ENCODE measurements at places on chromosomes 2 and 18. TPM values are rescaled to one million over a fixed set of nuclear protein-coding genes. Genes with fewer than 3 reads are reported as not detected.

DNA sequence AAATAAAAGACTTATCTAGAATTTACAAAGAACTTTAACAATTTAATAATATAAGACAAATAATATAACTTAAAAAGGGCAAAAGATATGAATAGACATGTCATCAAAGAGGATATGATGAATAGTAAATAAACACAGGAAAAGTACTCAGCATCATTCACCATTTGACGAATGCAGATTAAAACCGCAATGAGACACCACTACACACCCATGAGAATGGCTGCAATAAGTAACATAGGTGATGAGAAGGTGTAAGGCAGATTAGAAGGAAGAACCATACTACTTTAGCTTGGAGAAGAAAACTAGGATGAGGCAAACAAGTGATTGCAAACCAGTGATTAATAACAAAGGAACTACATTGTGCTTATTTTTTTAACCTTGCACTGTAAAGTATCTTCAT lies 152.0 kb downstream of the CYRIA start:
- H3K27ac ChIP-seq, result no peak overlapping the region
- no peaks in the 10 kb centered on the region for H3K4me1 ChIP-seq

DNA sequence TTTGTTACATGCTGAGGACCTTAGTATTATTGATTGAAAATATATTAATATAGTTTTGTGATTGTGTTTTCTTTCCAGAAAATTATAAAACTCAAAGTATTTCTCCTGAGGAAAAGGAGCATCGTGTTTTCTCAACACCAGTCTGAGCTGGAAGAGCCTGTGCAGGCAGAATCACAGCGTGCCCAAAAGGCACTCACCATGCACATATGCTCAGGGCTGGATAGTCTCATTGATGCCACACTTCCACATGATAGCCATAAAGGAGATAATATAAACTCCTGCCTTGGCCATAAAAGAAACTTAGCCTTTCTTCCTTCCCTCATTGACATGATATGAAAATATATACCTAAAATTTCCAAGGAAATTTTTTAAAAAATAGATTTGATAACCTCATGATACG lies 4.0 kb downstream of the PDE1A start:
- no peak overlapping the region for H3K27ac ChIP-seq
- no peaks in the 10 kb centered on the region for H3K4me1 ChIP-seq
- no peak for DNase-seq

ANKAR gene
- total RNA-seq, result 12.5 TPM

DNA sequence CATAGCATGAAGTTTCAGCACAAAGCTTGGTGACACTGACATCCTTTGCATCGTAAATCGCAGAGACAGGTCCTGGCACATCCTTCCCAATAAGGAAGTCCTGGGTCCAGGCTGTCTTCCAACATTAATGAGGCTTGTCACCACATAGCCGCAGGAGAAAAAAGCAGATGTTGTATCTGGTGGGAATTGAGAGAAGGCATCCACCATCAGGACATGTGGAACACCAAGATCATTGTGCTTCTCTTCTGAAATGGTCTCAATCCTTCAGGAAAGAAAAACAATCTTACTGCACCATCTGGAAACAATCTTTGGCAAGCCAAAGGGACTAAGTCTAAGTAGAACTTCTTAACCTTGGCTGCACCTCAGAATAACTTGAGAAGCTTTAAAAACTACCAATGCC lies 119.0 kb upstream of the ARHGAP28 start:
- no peaks in the 10 kb centered on the region for H3K4me1 ChIP-seq
- no peak for DNase-seq
- H3K4me3 ChIP-seq, result no peak overlapping the region
- H3K36me3 ChIP-seq, result no peaks in the 10 kb centered on the region
- no peak overlapping the region for H3K27ac ChIP-seq

- H3K4me3 ChIP-seq, result no peak overlapping the region
- DNase-seq, result no peak
- H3K4me1 ChIP-seq, result no peaks in the 10 kb centered on the region
- no peak overlapping the region for H3K27ac ChIP-seq
These were observed 1.2 kb upstream of the ARHGAP28 start for GRCh38 chr18:6728331-6728730.

MITD1 gene
- total RNA-seq, result 60.4 TPM

TYMS gene
- 3.5 TPM for total RNA-seq

SERPINB10 gene
- not detected for total RNA-seq

GRCh38 chr2:101354420-101355311 lies 32.6 kb downstream of the CREG2 start:
- H3K27ac ChIP-seq, result no peak overlapping the region
- H3K36me3 ChIP-seq, result no peaks in the 10 kb centered on the region
- H3K4me3 ChIP-seq, result no peak overlapping the region
- H3K4me1 ChIP-seq, result no peaks in the 10 kb centered on the region

DNA sequence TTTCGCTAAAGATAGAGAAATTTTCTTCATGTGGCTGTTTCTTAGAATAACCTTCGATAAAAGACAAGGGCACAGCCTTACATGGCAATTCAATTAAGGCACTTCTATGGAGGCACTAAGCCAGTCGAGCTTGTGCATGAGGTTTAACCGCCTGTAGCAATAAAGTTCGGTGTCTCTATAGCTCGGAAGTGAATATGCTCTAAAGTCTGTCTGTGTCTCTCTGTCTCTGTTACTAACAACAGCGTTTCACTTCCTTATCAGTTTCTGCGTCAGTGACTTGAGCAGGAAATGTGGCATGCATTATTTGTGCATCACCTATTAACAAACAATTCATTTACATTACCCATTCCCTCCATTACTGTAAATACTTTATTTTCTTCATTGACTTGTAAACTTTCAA lies 365.1 kb upstream of the NETO1 start:
- no peaks in the 10 kb centered on the region for H3K27me3 ChIP-seq
- no peaks in the 10 kb centered on the region for H3K4me1 ChIP-seq
- H3K36me3 ChIP-seq, result no peaks in the 10 kb centered on the region

- no peak overlapping the region for H3K27ac ChIP-seq
- H3K4me3 ChIP-seq, result no peak overlapping the region
- no peaks in the 10 kb centered on the region for H3K27me3 ChIP-seq
- H3K36me3 ChIP-seq, result no peaks in the 10 kb centered on the region
- no peak for DNase-seq
- no peaks in the 10 kb centered on the region for H3K4me1 ChIP-seq
These were observed 63.4 kb downstream of the MREG start for GRCh38 chr2:215949991-215950404.

GRCh38 chr2:95319481-95320343 lies 22.6 kb downstream of the KCNIP3 start:
- no peak overlapping the region for H3K27ac ChIP-seq
- no peak for DNase-seq
- H3K27me3 ChIP-seq, result peaks cover 6% of the 10 kb centered on the region
- no peak overlapping the region for H3K4me3 ChIP-seq
- H3K36me3 ChIP-seq, result no peaks in the 10 kb centered on the region

DNA sequence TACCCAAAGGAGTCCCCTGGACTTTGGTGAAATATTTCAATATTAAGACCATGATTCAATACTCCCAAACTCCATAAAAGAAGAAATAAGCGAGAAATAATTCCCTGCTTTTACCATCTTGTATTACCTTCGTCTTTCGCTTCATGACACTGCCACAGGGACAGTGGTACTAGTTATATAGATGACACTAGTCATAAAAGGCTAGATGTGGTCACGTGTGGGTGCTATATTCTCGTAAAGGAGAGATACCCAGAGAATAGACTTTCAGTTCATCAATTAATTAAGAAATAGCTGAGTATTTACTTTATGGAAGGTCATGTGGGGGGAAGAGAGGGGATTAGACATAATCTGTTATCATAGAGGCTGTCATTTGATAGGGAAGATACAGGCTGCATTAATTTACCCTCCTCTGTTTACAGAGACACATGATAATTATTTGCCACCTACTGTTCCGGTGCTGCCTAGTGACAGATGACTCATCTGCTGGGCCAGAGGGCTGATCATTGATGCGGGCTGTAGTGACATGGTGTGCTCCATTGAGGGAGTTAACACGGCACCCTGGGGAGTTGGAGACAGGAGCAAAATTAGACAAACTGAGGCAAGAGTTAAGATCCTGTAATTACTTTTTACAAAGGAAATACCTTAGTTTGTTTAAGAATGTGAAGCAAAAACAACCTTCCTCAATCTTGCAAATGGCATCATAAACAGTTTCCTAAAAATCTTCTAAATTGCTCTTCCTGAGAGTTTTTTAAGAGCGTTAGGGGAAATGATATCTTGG lies 78.2 kb upstream of the ITGB6 start:
- H3K27ac ChIP-seq, result no peak overlapping the region
- peaks cover 10% of the 10 kb centered on the region for H3K36me3 ChIP-seq
- no peaks in the 10 kb centered on the region for H3K27me3 ChIP-seq
- DNase-seq, result no peak
- no peaks in the 10 kb centered on the region for H3K4me1 ChIP-seq
- no peak overlapping the region for H3K4me3 ChIP-seq

DNA sequence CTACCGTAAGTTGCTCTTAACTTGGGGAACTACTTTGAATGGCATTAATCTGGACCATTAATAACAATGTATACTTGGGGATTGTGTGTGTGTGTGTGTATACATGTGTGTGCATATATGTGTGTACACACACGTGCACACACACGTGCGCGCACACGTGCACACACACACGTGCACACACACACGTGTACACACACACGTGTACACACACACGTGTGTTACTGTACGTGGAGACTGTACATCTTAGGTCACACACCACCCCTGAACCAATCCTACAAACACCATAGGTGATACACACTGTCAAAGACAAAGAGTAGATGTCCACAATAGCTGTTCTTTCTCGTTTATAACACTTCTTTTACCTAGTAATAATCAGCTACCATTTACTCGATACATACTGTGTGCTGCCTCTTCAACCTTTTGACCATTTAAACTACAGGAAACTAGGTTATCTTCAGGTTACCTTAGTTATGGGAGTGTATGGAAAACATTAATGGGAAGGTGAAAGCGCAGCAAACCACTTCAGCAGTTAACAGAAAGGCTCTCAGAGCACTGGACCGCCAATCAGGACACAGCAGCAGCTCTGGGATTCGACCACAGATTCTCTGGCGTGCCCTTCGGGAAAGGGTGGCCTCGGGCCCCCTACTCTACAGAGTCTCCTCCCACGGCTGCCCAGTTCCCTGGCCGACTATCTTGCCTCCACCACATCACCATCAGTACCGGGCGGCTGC lies 894 bp upstream of the GCC2 start:
- no peaks in the 10 kb centered on the region for H3K27me3 ChIP-seq
- H3K36me3 ChIP-seq, result no peaks in the 10 kb centered on the region
- peak overlapping the region; percentile 96 for H3K27ac ChIP-seq
- peak overlapping the region; percentile 96 for H3K4me3 ChIP-seq
- peaks cover 3% of the 10 kb centered on the region for H3K4me1 ChIP-seq
- no peak for DNase-seq

FEV gene
- not detected for total RNA-seq

DNA sequence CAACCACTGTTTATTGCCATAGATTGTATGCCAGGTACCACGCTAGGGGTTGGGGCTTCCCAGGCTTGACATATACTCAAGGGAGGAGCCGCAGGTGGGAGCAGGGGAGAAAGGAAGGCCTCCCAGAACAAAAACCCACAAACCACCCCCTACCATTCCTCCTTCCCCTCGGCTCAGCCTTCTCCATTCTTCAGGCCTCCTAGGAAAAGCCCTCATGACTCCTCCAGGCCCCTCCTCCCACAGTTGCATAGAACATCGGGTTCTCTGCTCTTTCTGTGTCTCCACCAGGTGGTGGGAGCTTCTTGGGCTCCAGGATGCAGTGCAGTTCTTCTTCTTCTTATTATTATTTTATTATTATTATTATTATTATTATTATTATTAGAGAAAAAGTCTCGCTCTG lies 80.3 kb downstream of the ZFP36L2 start:
- no peaks in the 10 kb centered on the region for H3K36me3 ChIP-seq
- H3K27me3 ChIP-seq, result no peaks in the 10 kb centered on the region
- no peak for DNase-seq
- H3K4me1 ChIP-seq, result peaks cover 58% of the 10 kb centered on the region

PXDN gene
- 2.6 TPM for total RNA-seq

Data from T-cell (primary cell).